Thoracic aorta (tissue), 2 donors: ENCODE measurements at places on chromosomes 16 and 17. TPM values are rescaled to one million over a fixed set of nuclear protein-coding genes. Genes with fewer than 3 reads are reported as not detected.

DNA sequence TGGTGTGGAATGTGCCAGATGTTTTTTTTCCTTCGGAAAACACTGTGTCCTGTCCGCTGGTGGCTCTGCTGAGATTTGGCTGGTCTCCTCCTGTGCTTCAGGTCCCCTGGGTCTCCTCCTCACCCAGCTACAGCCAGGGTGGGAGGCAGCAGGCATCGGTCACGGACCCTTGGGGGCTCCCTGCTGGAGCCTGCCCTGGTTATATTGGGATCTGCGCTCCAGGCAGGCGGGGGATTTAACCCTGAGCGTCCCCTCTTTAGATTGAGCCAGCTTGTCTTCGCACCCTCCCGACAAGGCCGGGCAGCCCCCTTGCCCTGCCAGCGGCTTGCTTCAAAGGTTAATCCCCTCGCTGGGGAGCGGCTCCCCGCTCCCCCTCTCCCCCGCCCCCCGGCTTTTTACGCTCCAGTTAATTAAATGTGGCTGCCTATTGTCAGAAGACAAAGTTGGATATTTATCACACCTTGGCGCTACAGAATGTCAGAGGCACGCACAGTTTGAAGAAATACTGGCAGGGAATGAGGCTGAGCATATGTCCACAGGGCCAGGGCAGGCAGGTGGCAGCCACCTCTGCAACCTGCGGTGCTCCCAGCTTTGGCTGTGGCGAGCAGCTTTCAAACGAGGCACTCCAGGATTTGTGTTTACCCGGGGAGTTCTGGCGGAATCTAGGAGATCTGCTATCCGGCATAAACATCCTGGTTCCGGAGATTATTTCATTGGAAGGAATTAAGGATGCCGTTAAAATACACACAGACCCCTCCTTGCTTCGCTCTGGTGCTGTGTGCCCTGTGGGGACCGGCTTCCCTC, 38.2 kb upstream of the GSE1 start:
- H3K27ac ChIP-seq: peak overlapping the region; percentile 61
- DNase-seq: no peak
- H3K27me3 ChIP-seq: no peaks in the 10 kb centered on the region
- H3K4me1 ChIP-seq: peaks cover 31% of the 10 kb centered on the region

- peaks cover 12% of the 10 kb centered on the region for H3K4me1 ChIP-seq
- no peak overlapping the region for H3K27ac ChIP-seq
- no peak for DNase-seq
- H3K4me3 ChIP-seq: no peak overlapping the region
- no peaks in the 10 kb centered on the region for H3K36me3 ChIP-seq
These were observed 23.5 kb upstream of the RFFL start for GRCh38 chr17:35086931-35087573.

DNA sequence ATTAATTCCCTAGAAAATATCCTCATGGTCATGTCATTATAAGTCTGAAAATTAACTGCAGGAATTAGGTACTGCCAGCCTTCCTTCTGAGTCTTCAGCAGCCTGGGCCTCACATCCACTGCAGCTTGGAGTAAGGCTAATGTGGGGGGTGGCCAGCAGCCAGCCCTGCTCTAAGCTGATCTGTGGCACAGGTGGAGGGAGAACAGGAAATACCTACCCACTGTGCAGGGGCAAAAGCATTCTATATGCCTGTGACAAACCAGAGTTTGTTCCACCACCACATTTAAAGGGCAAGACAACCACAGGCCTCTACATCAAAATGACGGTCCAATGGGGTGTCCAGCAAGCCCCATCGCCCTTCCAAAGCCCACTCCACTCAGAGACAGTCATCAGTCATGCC, 9.4 kb downstream of the NPRL3 start:
- H3K27me3 ChIP-seq: no peaks in the 10 kb centered on the region
- no peak for DNase-seq
- H3K36me3 ChIP-seq: no peaks in the 10 kb centered on the region
- no peak overlapping the region for H3K27ac ChIP-seq
- H3K4me1 ChIP-seq: no peaks in the 10 kb centered on the region

DNA sequence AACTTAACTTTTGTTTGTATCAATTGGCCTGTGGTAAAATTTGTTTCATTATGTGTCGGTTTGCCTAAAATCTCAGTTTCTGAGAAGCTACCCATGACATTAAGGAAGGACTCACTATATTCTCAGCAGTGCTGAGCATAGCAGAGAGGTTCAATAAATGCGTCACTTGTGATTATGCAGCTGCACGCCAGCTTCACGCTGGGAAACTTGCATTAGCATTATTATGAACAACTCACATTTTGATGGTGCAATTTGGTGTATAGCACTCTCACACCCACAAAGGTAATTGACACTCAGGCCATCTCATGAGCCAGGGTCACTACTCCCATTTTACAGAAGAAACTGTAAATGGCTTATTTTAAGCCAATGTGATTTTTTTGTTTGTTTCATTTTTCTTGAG, 80.6 kb upstream of the SALL1 start:
- H3K4me1 ChIP-seq: no peaks in the 10 kb centered on the region
- H3K27me3 ChIP-seq: no peaks in the 10 kb centered on the region
- no peak overlapping the region for H3K4me3 ChIP-seq
- no peaks in the 10 kb centered on the region for H3K36me3 ChIP-seq
- H3K27ac ChIP-seq: no peak overlapping the region
- DNase-seq: no peak

DNA sequence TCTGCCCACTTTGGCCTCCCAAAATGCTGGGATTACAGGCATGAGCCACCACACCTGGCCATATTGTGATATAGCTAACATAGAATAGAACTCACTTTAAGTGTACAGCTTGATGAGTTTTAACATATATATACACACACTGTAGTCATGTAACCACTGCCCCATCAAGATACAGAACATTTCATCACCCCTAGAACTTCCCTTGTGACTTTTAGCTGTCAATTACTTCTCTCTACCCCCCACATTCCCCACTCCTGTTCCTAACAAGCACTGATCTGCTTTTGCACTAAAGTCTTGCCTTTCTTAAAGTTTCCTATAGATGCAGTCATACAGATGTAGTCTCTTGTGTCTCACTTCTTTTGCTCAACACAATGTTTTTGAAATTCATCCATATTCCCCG, 93.1 kb downstream of the PITPNC1 start:
- H3K27me3 ChIP-seq: no peaks in the 10 kb centered on the region
- no peak for DNase-seq
- H3K27ac ChIP-seq: no peak overlapping the region
- no peaks in the 10 kb centered on the region for H3K36me3 ChIP-seq
- H3K4me1 ChIP-seq: peaks cover 6% of the 10 kb centered on the region

- H3K4me3 ChIP-seq: no peak overlapping the region
- H3K4me1 ChIP-seq: peaks cover 89% of the 10 kb centered on the region
- H3K27ac ChIP-seq: peak overlapping the region; percentile 81
- H3K36me3 ChIP-seq: no peaks in the 10 kb centered on the region
These were observed 9.6 kb upstream of the MTSS2 start for GRCh38 chr16:70695331-70696070.

DNA sequence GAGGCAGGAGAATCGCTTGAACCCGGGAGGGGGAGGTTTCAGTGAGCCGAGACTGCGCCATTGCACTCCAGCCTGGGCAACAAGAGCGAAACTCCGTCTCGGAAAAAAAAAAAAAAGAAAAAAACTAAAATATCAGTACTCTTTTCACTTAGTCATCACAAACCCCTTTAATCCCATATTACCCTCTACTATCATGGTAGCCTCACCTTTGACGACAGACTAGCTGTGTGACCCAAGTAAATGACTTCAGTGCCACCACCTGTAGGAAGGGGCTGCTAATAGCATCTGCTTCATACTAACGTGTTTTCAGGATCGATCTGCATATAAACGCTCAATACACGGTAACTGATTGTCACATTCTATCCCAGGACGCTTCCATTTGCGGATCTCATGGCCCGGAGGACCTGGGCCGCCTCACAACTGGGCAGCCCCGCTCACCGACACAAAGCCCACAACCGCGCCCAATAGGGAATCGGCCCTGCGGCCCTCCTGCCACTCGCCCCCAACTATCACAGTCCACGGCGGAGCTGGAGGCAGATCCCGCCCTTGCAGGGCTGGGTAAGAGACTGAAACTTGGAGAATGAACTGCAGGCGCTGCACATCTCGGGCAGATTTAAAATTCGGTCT, 1.1 kb upstream of the ZNF263 start:
- no peak for DNase-seq
- H3K36me3 ChIP-seq: peaks cover 12% of the 10 kb centered on the region
- H3K4me1 ChIP-seq: peaks cover 28% of the 10 kb centered on the region
- peak overlapping the region; percentile 84 for H3K4me3 ChIP-seq
- H3K27ac ChIP-seq: peak overlapping the region; percentile 97
- no peaks in the 10 kb centered on the region for H3K27me3 ChIP-seq

DNA sequence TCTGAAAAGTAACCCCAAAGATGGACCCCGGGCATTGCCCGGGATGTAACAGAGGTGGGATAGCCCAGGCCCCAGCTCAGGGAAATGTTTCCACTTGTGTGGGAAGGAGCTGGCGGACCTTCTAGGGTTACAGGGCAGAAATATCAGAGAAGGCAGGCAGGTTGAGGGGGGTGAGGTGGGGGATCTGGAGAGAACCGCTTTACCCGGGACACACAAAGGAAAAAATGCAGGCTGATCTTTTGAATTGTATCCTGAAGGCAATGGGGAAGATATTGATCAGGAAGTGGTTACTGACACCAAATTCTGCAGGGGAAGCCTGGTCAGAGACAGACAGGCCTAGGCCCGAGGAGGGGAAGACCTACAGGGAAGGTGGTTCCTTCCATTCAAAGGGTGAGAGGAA, 3.5 kb downstream of the SLC47A1 start:
- DNase-seq: no peak
- H3K4me1 ChIP-seq: peaks cover 18% of the 10 kb centered on the region
- H3K27ac ChIP-seq: no peak overlapping the region
- no peaks in the 10 kb centered on the region for H3K36me3 ChIP-seq
- H3K4me3 ChIP-seq: no peak overlapping the region

GRCh38 chr17:82929011-82929622, 89.3 kb upstream of the ZNF750 start:
- DNase-seq: no peak
- H3K4me3 ChIP-seq: no peak overlapping the region
- no peaks in the 10 kb centered on the region for H3K27me3 ChIP-seq
- H3K36me3 ChIP-seq: peaks cover 53% of the 10 kb centered on the region
- no peaks in the 10 kb centered on the region for H3K4me1 ChIP-seq
- no peak overlapping the region for H3K27ac ChIP-seq

DNA sequence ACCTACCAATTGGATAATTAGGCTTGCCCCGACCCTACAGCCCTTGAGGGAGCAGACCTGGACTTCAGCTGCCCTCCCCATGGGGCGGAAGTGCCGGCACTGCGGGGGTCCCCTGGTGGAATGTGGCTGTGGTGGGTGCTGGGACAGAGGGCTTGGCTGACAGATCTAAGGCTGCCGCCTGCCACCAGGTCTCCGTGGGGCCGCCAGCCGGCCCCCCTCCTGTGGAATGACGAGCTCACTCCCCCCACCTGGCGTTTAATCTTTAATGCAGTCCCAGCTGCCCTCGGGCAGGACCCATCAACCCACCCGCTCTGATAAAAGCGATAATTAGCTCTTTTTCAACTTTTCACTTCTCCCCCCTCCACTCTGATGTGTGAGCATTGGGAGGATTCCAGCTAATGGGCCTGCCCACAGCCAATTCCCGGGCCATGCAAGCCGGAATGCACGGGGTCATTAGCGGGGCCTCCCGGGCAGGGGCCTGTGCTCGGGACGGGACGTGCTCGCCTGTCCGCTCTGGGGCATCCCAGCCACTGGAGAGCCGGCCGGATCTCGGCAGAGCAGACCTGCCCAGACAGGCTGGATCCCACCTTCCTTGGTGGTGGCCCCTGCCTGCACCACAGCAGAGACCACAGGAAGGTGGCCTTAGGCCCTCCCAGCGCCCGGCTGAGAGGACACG, 28.3 kb upstream of the GOSR2 start:
- no peak overlapping the region for H3K27ac ChIP-seq
- no peak overlapping the region for H3K4me3 ChIP-seq
- H3K4me1 ChIP-seq: no peaks in the 10 kb centered on the region
- no peak for DNase-seq

DNA sequence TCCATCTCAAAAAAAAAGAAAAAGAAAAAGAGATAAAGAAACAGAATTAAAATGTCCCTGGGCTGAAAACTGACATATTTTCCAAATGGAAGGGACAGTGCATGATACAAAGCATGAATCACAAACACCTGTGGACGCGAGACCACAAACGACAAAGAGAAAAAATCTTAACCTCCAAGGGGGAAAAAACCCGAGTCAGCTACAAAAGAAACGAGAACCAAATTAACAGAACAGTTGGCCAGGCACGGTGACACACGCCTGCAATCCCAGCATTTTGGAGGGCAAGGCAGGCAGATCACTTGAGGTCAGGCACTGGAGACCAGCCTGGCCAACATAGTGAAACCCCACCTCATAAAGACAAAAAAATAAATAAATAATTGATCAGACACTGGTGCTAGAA, 1.9 kb downstream of the TRAP1 start:
- H3K4me3 ChIP-seq: no peak overlapping the region
- H3K36me3 ChIP-seq: no peaks in the 10 kb centered on the region
- no peak overlapping the region for H3K27ac ChIP-seq
- no peak for DNase-seq
- peaks cover 3% of the 10 kb centered on the region for H3K4me1 ChIP-seq
- H3K27me3 ChIP-seq: no peaks in the 10 kb centered on the region

DNA sequence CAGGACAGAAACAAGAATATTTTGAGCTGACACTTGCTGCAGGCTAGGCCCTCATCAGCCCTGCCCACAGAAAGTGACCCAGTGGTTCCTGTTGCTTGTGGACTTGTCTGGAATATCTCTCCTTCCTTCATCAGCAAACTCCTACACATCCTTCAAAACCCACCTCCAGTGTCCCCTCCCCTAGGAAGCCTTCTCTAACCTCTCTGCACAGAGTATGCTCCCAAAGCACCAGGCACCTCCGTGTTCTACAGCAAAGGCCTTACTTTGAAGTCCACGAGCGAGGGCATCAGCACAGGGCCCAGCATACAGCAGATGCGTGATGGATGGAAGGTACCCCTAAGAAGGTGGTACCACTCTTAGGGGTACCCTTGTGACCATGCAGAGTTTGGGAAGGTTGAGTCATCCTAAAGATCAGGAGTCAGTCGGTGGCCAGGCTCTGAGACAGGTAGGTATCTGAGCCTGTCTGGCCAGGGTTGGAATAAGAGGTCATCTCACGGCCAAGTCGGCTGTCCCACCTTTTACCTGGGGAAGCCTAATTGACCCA, 2.0 kb downstream of the CCDC102A start:
- no peaks in the 10 kb centered on the region for H3K36me3 ChIP-seq
- peak overlapping the region; percentile 40 for H3K27ac ChIP-seq
- DNase-seq: no peak
- H3K4me1 ChIP-seq: peaks cover 58% of the 10 kb centered on the region
- no peaks in the 10 kb centered on the region for H3K27me3 ChIP-seq

UNKL gene
- 22.1 TPM for total RNA-seq

TENT4B gene
- 15.0 TPM for total RNA-seq

CLEC19A gene
- not detected for total RNA-seq

TAC4 gene
- not detected for total RNA-seq
